ENCODE measurements at places on chromosomes 3 and 15.

DNA sequence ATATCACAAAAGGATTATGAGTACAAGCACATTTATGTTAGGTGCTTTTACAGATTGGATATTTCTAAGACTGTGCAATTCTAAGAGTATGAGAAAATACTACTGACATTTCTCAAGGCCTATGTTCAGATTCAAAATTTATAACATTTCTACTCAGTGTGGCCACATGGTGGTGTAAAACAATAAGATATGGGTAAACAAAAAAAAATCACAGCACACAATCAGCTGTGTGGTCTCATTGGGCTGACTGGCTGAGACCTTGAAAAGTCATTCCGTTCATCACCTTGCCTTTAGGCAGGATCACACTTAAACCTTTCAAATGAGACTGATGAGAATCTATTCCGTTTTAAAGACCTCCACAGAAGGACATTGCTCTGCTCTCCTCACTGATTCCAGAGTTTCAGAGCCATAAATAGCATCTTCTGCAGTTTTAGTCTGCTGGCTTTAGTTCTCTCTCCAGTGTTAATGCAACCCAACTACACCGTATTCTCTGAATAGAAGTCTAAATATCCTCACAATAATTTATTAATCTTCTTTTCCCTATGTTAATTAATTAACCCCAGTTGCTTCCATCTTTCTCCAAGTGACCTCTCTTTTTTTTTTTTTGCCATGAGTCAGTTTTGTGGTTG, 158.2 kb downstream of the SPATA16 start:
- no peak for DNase-seq

- no peak for DNase-seq
Observed at GRCh38 chr15:29747837-29748417, 74.3 kb downstream of the TJP1 start.

DNA sequence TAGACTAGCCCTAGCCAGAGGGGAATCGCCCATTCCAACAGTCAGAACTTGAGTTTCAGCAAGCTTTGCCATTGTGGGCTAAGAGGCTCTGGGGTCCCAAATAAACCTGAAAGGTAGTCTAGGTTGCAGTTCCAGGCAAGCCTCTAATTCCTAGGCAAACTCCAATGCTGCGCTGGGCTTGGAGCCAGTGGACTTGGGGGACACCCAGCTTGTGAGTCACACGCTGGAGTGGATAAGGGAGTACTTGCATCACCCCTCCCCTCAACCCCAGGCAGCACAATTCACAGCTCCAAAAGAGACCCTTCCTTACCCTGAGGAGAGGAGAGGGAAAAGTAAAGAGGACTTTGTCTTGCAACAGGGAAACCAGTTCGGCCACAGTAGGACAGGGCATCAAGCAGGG, 105.2 kb upstream of the DPPA4 start:
- no peak for DNase-seq

DNA sequence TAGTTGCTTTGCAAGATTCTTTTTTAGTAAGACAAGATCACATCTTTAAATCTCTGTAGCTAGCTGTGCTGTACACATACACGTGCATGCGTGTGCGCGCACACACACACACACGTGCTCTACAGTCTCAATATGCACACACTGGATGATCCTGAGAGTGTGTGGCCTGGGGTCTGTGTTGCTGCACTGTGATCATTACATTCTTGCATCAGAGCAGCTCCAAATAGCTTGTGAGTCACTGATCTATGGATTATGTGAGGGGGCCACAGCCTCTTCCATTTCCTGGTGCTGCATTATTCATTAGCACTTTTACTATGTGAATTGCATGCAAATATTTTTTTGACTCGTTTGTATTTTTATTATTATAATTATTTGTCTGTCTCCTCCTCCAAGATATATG, 34.6 kb downstream of the MCTP2 start:
- no peak for DNase-seq

- no peak for DNase-seq
Observed at GRCh38 chr3:64190517-64191515, 34.5 kb downstream of the PRICKLE2 start.

DNA sequence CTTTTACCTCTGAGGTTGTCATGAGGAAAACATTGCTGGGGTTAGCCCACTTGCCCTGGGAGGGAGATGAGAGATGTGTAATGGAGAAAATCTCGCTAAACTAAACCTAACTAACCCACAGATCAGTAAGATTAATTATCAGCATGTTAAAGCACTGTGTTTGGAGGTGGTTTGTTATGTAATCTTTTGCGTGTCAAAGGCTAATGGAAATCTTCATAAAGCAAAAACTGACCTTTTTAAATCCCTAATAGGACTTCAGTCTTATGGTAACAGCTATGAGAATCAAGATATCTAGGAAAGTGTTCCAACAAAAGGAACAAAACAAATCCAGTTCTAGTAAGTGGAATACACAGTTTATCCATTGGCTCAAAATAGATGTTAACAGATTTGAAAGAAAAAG, 102.7 kb downstream of the PLOD2 start:
- no peak for DNase-seq

DNA sequence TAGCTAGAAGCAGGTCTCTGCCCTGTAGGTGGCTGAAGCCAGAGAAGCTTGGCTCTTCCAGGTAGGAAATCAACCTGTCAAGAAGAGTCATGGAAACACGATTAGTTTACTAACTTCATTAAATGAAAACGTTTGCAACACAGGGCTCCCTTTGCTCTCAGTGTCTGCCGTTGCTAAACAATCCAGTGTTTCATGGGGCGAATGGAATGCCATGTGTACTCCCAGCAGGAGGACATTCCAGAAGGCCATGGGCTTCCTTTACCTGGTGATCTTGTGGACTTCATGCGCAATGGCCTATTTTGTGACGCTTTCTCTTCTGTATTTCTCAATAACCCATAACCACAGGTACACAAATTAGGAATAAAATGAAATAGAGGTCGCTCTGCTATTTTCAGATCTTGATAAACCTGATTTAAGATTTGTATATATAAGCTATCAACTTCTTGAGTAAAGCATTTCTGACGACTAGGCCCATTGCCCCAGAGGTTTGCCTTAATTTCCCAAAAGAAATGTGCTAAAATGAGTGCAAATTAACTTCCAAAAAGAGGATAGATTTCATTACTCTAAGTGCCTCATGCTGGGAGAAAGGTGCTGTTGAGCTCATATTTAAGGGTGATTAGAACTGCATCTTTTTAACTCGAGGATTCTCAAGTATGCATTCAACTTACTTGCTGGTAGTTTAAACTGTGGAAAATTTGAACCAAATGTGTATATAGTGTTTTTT, 171.0 kb downstream of the EPHA3 start:
- no peak for DNase-seq

GRCh38 chr3:25007974-25008658, 419.9 kb upstream of the RARB start:
- no peak for DNase-seq

GRCh38 chr15:75989045-75989444, 23.2 kb downstream of the NRG4 start:
- DNase-seq, result no peak

GRCh38 chr3:118525077-118525476, 509.6 kb downstream of the IGSF11 start:
- no peak for DNase-seq

- DNase-seq, result peak; percentile 58
Observed at GRCh38 chr3:49469037-49469935, 781 bp upstream of the DAG1 start.

DNA sequence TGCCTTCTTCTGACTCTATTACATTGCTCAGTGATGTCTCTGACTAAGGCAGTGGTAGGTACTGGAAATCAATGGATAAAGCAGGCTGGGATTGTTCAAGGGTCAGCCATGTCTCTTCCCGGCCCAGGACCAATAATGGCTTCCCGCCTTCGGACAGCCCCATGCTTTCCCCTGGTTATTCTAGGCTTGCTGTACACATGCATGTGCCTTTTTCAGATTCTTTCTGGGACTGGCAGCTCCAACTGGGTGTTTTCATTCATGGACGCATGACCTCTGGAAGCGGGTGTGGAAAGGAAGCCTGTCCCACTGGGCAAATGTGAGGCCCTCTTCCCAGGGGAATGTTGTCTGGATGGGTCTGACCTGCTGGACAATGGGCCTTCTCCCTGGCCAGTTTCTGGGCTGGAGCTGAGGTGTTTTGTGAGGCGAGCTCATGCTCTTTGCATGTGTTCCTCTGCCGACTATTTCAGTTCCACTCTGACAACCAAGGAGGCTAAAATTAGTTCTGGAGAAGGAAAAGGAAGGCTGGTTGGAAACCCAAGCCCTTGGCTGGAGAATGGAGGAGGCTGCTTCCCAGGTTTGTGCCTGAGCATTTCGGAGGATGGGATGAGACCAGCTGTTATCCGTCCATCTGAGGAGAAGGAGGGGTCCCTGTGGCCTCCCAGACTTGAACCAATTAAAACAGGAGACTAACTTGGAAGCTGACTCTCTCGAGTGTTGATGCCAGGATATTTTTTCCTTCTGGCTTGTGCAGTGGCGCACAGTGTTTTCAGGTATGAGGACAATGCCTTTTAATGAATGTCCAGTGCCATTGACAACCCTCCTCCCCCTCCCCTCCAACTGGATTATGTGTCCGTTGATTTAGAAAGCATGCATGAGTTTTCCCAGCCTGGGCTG, 6.9 kb downstream of the ACVR2B start:
- no peak for DNase-seq

Data from neural crest cell (in vitro differentiated cells).